ENCODE measurements at places on chromosomes 12 and 14.

DNA sequence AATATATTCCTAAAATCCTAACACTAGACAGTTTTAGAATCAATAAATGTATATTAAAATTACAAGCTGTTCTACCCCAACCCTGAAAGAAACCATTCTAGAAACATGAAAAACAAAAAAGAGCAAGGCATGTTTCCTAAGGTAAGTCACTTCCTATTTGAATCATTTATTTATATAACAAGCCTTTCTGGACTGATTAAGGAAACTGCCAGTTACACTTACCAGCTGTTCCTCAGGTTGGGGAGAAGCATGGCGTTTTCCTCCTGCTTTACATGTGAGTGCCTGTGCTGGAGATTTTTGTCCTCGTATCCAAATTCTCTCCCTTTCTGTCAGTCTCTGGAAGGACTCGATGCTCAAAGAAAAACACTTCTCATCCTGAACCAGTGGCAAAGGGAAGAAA lies 183.3 kb downstream of the EFCAB11 start:
- no peak for DNase-seq

GRCh38 chr12:32115404-32116104 lies 8.9 kb downstream of the BICD1 start:
- DNase-seq = no peak

DNA sequence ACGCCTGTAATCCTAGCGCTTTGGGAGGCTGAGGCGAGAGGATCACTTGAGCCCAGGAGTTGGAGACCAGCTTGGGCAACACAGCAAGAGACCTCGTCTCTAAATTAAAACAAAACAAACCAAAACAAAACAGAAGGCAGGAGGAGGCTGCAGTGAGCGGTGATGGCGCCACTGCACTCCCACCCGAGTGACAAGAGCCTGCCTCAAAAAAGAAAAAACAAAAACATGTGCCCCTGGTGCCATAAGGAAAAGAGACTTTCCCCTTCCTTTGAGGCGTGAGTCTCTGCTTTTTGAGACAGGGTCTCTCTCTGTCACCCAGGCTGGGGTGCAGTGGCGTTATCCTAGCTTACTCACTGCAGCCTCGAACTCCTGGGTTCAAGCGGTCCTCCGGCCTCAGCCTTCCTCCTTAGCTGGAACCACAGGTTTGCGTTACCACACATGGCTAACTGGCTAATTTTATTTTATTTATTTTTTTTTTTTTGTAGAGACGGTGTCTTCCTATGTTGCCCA lies 9.0 kb upstream of the EAPP start:
- no peak for DNase-seq

- no peak for DNase-seq
Observed at GRCh38 chr12:13595536-13596443, 385.6 kb downstream of the GRIN2B start.

GRCh38 chr14:101815994-101816393 lies 54.5 kb downstream of the PPP2R5C start:
- no peak for DNase-seq

- peak; percentile 41 for DNase-seq
Observed at GRCh38 chr12:105330931-105331804, 677 bp downstream of the C12orf75 start.

GRCh38 chr12:77946541-77947061 lies 115.9 kb downstream of the NAV3 start:
- DNase-seq = no peak

DNA sequence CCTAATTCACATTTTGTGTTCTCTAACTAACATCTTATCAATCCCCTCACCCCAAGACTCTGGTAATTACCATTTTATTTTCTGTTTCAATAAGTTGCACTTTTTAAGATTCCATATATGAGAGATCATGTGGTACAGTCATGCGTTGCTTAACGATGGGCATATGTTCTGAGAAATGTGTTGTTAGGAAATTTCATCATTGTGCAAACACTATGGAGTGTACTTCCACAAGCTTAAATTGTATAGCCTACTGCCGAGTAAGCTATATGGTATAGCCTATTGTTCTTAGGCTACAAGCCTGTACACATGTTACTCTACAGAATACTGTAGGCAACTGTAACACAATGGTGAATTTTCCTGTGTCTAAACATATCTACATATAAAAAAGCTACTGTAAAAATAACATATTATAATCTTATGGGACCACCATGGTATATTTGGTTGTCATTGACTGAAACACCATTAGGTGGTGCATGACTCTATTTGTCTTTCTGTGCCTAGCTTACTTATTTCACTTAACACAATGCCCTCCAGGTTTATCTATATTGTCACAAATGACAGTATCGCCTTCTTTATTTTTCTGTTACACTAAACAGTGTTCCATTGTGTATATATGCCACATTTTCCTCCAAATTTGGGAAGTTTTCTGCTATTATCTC lies 473.4 kb upstream of the LMO3 start:
- DNase-seq = no peak

DNA sequence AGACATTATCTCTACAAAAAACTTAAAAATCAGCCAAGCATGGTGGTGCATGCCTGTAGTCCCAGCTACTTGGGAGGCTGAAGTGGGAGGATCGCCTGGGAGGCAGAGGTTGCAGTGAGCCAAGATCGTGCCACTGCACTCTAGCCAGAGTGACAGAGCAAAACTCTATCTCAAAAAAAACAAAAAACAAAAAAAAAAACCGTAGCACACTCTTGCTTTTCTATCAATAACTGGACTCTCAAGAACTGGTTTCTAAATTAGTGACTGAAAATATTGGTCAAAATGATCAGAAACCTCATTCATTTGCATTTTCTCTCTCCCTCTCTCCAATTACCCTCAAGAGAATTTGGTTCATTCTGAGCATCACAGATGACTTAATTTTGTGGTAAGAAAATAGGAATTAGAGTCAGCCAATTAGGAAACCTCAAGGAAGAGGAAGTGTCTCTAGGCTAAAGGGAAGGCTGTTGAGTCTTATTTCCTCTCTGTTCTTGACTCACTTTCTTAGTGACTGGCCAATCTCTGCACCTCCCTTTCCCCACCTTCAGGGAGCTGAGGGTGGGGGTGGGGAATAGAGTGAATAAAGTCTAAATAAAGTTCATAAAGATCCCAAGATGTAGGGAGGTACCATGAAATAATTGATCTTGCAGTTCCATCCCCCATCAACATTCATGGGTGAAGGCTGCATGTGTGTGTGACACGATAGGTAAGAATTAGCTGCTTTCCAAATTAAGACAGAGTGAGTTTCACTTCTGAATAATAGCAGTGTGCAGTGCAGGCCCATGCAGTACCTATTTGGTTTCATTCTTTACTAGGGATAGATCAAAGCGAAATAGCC lies 6.8 kb upstream of the PSMA6 start:
- no peak for DNase-seq

- no peak for DNase-seq
Observed at GRCh38 chr12:122902854-122903692, 7.1 kb upstream of the VPS37B start.

DNA sequence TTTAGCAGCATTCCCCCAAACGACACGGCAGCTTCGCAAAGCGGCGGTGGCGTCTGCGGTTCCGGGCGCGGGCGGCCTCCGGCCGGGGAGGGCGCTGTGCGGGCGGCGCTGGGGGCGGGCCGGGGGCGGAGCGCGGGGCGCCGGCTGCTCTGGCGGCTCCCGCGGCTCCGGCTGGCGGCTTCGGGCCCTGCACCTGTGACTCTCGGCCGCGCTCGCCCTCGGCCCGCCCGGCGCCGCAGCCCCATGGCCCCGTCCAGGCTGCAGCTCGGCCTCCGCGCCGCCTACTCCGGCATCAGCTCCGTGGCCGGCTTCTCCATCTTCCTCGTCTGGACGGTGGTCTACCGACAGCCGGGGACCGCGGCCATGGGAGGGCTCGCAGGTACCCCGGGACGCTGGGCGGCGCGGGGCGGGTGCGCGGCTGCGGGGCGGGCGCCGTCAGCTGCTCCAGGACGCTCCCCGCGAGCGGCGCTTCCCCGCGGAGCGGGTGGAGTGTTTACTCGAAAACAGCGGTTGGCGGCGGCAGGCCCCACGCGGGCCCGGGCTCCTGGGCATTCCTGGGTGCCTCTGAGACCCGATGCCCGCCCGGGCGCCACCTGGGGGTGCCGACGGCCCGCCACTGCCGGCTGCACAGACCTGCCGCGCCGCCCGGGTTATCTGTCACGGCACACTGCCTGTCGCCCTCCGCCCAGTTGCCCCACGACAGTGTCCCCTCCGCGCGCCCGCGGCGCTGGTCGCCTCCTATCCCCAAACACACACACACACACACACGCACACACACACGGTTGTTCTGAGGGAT lies at the start of gene SLC48A1:
Gene SLC48A1 (plus strand): TSS at position 177 of the 796 bp plus-strand sequence. CDS start 67 bp downstream, at position 244.
- DNase-seq = peak; percentile 85

DNA sequence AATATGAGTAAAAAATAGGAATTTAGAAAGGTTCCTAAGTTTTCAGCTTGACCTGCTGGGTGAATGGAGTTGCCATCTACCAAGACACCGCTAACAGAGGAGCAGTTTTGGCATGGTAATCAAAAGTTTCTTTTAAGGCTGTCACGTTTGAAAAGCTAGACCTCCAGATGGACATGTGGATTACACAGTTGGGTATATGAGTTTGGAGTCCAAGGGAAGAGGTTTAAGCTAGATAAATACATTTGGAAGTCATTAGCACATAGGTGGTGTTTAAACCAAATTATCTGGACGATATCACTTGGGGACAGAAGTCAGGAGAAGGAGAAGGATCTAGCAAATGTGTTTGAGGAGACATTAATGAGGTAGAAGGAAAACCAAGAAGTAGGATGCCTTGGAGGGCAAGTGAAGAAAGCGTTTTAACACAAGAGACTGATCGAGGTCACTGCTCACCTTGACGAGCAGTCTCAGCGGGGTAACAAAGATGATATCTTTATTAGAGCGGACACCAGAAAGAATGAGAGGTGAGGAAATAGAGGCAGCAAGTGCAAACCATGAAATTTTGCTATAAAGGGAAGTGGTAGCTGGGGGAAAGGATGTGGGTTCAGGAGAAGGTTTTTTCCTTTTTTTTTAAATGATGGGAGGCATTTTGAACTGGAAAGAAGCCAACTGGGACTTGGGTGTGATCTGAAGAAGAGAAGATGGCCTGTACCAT lies 17.6 kb downstream of the PNP start:
- no peak for DNase-seq

GRCh38 chr12:39892146-39892545 lies 213.7 kb downstream of the SLC2A13 start:
- DNase-seq = no peak

GRCh38 chr14:22549981-22550673 lies 38.9 kb downstream of the DAD1 start:
- no peak for DNase-seq

DNA sequence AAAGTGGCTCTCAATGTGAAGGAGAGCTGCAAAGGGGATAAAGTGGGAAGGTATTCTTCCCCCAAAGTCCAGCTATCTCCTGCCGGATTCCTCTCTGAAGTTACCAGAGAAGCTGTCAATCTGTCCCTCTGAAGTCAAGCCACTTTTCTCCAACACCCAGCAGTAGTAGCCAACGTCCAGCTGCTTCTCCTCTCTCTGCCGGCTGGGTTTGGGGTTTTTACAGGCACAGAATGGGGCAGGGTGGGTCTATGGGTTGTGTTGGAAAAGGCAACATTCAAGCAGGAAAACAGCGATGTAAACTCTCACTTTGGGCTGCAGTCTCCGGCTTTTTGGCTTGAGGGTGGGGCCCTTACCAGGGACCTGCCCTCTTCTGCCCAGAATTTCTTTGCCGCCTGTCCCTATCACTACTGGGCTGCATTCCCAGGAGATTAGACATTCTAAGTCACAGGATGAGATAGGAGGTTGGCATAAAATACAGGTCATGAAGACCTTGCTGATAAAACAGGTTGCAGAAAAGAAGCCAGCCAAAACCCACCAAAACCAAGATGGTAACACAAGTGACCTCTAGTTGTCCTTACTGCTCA lies 16.3 kb downstream of the CAPZA3 start:
- no peak for DNase-seq

DNA sequence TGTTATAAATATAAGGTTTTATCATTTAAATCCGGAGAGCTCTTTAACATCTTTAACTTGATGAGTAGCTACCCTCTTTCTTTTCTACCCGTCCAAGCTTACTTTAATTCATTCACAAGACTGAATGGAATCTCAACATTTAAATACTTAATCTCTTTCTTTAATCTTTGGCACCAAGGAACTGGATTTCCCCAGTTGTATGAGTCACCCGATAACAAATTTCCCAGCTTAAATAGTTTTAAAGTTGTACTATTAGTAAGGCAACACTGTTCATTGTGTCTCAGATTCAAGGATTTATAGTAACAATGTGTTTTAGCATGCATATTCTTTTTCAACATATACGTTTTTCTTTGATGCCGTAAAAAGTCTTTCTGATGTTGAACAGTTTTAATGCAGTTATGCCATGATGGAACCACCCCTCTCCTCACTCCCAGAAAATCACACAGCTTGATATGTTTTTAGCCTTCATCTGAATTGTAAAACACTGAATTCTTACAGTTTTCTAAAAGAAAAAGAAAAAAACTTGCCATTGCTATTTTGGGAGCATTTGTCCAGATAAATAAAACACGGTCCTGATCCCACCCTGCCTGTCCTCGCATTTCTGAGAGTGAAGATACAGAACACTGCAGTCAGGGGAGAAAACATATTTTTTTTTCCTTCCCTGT lies 16.0 kb upstream of the LRP6 start:
- no peak for DNase-seq

DNA sequence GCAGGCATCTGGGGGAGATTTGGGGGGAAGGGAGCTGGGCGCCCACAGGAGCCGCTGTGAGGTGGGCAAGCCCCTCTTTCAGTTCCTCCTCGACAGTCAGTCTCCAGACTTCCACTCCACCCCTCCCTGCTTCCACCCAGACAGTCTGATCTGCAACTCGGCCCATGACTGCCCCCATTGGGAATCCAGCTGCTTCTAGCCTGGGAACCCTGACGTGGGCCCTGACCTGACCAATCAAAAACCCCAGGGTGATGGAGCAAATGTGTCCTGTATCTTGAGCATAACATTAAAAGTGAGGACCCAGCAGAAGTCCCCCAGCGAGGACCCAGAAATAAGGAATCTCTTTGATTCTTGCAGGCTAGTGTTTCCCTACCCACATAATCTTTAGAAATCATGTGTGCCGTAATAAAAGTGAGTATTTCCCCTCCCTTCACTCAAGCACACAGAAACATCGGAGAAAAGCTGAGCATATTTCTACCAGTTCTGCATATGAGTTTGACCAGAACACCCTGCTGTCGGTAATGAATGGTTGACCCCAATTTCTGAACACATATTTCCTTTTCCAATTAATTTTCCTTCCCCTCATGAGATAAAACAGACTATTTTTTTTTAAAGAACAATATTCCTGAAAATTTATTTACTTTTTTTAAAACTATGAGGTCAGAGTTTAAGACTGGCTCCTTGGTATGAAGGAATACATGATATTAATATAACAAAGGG lies 6.4 kb downstream of the SSH1 start:
- no peak for DNase-seq

- no peak for DNase-seq
Observed at GRCh38 chr12:75568801-75569200, 57.4 kb upstream of the KRR1 start.

GRCh38 chr14:69354383-69355153 lies 43.5 kb downstream of the ERH start:
- no peak for DNase-seq

DNA sequence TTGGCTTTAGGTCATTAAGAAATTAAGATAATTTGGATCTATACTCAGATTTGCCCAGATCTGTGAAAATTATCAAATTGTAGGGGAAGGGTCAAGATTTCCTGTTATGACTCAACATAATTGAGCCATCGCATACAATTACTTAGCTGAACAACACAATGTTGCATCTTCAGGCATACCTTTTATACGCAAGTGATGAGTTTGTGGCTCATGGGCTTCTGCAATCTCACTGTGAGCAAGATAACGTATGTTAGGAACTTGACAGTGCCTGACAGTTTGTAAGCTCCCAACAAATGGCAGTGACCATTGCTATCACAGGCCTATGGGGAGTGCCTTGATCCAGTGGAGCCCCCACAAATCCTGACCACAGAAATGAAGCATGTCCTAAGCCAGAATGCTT lies 199.7 kb downstream of the BCAT1 start:
- no peak for DNase-seq
